ENCODE measurements at places on chromosomes 6 and 20. TPM values are rescaled to one million over a fixed set of nuclear protein-coding genes. Genes with fewer than 3 reads are reported as not detected.

- no peak for DNase-seq
Observed at GRCh38 chr6:122495612-122496011, 24.0 kb upstream of the SERINC1 start.

GRCh38 chr20:49758781-49759180 lies 45.1 kb upstream of the B4GALT5 start:
- DNase-seq, result no peak

DNA sequence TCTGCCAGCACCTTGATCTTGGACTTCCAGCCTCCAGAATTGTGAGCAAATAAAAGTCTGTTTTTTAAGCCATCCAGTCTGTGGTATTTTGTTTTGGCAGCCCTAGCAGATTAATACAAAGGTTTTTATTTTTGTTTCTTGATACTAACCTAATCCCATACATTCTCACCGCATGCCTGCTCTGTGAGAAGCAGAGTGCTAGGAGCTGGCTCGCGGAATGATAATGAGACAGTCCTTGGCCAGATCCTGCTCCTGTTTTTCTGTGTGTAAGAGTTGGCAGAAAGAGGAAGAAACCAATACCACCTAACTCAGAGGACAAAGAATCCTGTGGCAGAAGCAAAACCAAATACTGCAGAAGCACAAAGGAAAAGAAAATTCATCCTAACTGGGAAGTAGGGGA lies 82.6 kb downstream of the KIF16B start:
- DNase-seq, result peak; percentile 20

PRDM1 gene
- total RNA-seq, result 11.4 TPM

NUS1 gene
- 47.3 TPM for total RNA-seq

DNA sequence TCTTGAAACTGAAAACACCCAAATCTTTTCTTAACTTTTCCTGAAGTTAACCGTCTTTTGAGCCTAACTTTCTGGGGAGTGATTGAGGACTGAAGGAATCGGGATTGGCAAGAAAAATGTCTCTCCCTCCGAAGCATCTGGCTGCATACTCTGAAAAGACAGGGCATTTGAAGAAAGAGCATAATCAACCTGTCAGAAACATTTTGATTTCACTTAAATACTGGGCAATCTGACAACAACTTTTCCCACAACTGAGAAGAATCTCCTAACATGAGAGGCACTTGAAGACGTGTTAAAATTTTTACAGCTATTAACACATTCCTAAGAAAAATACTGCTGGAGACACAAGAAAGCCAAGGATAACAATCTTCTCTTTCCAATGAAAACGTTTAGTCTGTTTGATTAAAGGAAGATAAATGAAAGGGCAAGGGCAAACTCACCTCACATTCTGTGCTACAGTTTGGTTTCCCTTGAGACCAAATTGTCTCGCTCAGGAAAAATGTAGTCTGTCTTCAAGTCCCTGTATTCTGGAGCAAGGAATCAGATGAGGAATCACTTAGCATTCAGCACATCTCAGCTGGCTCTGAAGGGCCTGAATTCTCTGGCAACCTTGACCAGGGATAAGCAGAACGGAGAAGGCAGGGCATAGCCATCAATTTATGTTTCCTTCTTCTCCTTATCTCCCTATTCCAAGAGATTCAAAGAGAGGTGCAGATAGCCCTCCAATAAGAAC lies 76.1 kb downstream of the TBX18 start:
- peak; percentile 71 for DNase-seq

DNA sequence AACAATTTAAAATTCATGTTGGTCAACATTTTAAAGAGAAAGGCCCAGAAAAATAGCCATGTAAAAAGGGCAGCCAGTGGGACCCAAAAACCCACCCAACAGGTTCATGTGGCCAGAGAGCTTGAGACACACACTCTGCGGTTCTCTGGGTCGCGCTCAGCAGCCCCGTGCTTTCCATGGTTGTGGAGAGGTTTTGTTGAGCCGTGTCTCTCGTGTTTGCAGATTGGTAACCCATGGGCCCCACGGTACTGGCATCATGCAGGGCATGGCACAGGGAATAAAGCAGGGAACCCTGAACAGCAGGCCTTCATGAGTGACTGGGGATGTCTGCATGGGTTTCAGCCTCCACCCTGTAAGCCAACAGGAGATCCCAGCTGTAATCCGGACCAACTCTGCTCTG lies 127.7 kb upstream of the CST7 start:
- no peak for DNase-seq

- no peak for DNase-seq
Observed at GRCh38 chr6:111437573-111437972, 45.4 kb downstream of the REV3L start.

GRCh38 chr6:154298297-154298696 lies 58.3 kb downstream of the IPCEF1 start:
- DNase-seq, result peak; percentile 62

FRK gene
- total RNA-seq, result 0.77 TPM

DNA sequence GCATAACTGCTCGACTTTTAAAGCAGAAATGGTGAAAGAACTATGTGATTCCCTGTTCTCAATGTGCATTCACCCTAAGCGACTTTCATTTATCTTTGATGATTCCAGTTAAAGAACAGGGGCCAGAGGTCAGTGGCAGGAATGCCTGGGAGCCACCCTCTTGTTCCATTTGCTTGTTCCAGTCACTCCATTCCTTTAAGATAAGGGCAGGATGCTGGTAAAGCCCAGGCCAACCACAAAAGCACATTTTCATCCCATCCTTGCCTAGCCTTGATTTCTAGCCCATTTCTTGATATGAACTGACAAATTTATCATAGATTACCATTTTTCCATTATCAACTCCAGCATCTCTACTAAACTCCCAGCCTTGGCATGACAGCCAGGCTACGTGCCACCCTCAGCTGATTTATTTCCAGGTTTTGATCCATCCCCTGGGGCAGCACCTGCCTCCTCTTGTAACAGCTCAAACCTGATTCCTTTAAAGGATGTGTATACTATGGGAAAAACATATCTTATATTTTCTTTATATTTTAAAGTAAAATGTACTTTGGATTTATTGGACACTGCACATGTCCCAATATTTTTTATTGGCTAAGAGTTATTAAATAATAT lies 19.2 kb downstream of the HMGN3 start:
- DNase-seq, result peak; percentile 44

DNA sequence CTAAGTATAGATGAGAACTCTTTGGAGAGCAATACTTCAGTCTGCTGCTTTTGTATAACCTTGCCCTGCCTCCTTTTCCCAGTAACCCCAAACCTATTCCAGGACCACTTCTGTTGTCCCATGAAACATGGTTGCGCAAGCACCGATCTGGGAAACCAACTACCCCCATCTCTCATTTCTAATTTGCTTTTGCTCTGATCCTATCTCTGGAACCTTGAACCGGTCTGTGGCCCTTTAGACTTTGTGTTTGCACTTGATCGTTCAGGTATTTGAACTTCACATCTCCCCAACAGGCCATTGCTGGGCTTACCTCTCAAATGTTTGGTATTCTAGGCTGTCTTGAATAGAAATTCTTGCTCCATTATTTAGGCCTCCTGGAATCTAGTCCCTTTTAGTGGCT lies 25.0 kb downstream of the L3MBTL3 start:
- no peak for DNase-seq

All from astrocyte (in vitro differentiated cells and primary cell).